ENCODE measurements at places on chromosomes 1 and 21. TPM values are rescaled to one million over a fixed set of nuclear protein-coding genes. Genes with fewer than 3 reads are reported as not detected.

GRCh38 chr1:58768971-58769808 is 14.7 kb downstream of the JUN start:
- ATAC-seq = peak; percentile 52

GRCh38 chr1:161200992-161201835 is 953 bp upstream of the NDUFS2 start:
- ATAC-seq = peak; percentile 10

DNA sequence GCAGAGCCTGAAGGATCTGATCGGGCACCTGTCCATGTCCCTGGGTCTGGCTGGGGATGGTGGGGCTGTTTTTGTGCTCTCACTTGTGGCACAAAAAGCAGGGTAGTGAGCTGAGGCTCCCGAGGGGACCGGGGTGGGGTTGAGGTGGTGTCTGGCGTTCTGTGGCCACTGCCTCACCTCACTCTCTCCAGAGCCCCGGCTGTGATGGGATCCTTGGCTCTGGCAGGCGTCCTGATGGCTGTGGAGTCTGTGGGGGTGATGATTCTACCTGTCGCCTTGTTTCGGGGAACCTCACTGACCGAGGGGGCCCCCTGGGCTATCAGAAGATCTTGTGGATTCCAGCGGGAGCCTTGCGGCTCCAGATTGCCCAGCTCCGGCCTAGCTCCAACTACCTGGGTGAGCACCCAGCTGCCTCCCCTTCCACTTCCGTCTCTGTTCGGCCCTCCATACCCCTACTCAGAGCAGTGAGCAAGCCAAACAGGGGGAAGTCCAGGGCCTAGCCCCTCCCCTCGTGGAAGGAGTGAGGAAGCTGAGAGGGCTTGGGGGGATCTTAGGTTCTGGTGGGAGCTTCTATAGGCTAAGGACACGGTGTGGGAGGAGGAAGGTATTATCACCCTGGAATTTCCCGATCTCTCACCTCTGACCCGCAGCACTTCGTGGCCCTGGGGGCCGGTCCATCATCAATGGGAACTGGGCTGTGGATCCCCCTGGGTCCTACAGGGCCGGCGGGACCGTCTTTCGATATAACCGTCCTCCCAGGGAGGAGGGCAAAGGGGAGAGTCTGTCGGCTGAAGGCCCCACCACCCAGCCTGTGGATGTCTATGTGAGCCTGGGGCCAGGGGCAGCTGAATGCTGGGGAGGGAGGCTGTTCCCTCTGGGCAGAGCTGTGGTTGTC is 7.0 kb downstream of the ADAMTSL4 start:
- ATAC-seq = no peak

- ATAC-seq = no peak
Observed at GRCh38 chr21:34693192-34693810, 24.5 kb downstream of the CLIC6 start.

GRCh38 chr1:219201656-219202055 is 28.0 kb downstream of the LYPLAL1 start:
- no peak for ATAC-seq

GRCh38 chr1:205928317-205928716 is 14.9 kb downstream of the SLC26A9 start:
- peak; percentile 49 for ATAC-seq

DNA sequence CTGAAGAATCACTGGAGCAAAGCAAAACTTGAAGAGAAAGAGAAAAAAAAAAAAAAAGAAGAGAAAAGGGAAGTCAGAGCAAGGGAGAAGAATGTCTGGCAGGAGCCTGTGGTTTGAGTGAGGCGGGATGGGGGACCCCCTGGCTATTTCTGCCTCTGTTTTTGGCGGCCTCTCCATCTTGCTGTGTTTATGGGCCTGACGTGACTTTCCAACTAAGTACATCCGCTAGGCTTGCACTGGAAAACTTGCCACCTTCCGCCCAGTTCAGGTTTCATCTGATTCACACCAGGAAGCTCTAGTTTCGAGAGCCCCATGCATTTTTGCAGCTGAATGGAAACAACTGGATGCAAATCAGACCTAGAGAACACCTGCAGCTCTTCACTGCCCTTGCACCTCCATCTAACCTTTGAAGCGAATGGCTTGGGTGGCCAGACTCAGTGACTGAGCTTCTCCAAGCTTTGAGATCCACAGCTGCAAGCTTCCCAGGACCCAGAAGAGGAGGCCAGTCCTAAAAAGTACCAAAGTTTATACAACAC is 28.0 kb downstream of the TBX15 start:
- no peak for ATAC-seq

DNA sequence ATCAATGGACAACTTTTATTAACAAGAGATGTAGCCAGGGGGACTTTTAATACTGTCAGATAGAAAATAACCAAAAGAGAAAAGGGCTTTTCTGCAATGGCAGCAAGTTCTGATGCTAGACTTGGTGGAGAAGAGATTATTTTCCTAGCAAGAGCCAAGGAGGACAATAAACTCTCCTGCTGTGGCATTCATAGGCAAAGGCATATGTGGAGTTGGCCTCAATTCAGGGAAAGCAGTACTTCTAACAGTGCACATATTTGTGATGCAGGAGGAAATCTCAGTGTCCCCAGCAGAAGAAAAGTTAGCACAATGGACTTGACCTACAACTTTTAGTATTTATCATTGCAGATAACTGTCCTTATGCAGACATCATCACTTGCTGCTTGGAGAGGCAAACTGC is 75.1 kb upstream of the GRIK1 start:
- no peak for ATAC-seq

C1orf94 gene
- total RNA-seq = not detected

RAB7B gene
- total RNA-seq = 0.25 TPM

TBX19 gene
- 0.65 TPM for total RNA-seq

IL20 gene
- not detected for total RNA-seq

Measured in motor neuron (in vitro differentiated cells).